GM13977 (cell line): ENCODE measurements at places on chromosomes 1 and 21.

GRCh38 chr1:23403735-23404486 lies 20.6 kb downstream of the TCEA3 start:
- peak; percentile 81 for DNase-seq

DNA sequence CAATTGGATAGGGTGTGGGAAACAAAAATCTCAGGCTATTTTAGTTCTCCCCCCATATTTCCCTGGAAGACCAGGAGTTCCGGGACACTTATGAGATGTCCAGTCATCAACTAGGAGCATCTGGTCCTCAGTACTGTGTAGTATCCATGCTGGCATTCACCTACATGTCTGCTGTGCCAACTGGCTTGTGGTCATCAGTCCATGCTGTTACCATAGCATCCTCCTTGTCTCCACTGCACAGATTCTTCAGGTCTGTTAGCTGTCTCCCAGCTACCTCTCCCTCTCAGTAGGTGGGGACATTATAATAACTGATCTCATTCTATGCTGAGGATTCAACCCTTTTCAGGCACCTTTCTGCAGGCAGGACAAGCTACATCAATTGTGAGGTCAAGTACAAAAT lies 302.9 kb downstream of the BARHL2 start:
- DNase-seq = no peak

DNA sequence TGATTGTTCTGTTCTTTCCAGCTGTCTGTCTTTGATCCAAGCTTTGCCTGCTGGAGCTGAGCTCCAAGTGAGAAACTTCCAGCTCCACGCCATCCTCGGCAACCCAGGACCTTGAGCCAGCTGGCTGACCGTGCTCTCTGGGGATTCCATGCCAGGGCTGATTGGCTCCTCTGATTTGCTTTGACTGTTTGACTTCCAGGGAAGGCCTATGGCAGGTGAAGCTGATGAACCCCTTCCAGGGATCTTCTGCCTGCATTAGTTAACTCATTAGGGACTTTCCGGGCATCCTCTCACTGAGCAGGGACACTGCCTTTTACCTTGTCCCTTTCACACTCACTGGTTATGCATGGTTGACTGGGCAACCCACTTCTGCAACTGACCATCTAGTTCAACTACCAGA lies 406.1 kb downstream of the RPS6KC1 start:
- no peak for DNase-seq

- DNase-seq = no peak
Measured at GRCh38 chr1:8251635-8252034, 66.3 kb upstream of the SLC45A1 start.

DNA sequence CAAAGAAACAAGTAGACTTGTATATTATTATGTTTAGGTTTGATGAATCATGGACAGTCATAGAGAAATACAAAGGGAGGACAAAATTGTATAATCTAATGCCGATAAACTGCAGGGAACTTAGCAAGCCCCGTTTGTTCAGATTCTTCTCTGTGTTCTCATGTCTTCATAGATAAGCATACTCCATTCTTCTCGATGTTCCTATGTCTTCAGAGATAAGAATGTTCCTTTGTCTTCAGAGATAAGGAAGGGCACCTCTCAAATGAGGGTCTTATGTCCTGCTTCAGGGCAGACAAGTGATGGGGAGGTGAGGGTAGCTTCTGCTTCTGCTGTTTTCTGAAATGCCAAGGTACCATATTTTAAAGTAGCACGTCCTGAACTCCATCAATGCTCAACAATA lies 19.7 kb upstream of the TADA1 start:
- DNase-seq = no peak

DNA sequence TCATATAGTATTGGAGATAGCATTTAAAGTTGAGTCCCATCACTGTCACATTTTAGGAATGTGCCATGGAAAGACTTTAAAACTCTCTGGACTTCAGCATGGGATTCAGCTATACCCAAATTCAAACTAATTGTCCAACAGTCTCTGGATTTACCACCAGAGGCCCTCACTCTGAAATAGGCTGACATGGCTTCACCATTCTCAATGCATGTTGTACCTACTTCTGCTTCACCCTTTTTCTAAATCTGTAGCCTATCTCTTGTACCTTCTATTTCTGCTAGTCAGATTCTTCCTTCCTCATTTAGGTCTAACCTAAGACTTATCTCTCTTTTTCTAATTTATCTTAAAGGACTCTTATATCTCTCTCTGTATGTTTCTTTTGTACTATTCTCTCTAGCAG lies 512.7 kb upstream of the ZRANB2 start:
- no peak for DNase-seq

DNA sequence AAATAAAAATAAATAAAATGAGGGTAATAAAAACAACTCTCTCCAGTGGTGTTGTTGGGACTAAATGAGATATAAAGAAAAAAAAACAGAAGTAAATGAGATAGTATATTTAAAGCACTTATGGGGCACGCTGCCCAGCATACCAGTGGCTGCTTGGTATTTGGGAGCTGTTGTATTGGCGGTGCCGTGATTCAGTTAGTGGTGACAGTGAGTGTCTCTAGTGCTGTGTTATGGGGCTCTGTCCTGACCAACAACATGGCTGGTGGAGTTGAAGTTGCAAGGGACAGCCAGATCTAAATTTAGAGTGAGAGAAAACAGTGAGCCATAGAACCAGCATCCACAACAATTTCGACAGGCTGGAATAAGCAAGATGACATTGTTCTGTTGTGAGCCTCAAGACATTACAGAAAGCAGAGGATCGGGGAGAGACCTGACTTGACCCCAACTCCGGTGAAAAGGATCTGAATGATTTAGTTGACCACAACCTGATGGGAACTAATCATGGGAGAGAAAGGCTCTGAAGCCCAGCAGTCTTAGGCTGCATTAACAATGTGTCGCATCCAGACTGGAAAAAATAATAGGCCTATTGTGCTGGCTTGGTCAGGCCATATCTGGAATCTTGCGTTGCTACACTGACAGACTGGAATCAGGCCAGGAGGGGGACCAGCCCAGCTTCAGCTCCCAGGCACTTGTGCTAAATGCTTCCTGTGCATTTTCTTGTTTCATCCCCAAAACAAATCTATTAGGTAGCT lies 2.4 kb upstream of the MFSD2A start:
- no peak for DNase-seq

GRCh38 chr1:100769906-100770646 lies 50.5 kb downstream of the VCAM1 start:
- DNase-seq = no peak

DNA sequence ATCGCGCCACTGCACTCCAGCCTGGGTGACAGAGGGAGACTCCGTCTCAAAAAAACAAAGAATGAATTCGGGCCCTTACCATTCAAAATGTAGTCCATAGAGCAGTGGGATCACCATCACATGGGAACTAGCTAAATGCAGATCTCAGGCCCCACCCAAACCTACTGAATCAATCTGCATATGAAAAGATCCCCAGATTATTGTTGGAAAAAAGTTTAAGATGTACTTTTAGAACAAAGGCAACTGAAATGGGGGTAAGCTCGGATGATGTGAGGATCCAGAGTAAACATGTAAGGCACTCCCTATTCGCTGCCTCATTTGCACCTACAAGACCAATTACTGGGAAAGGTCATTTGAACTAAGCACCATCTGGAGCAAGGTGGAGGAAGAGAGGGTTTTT lies 803 bp upstream of the FLAD1 start:
- DNase-seq = no peak
